ENCODE measurements at places on chromosomes 13 and 19.
A peak's percentile ranks its signal among the peaks of the same experiment; 100 is the strongest.

GRCh38 chr19:10895363-10895762 lies 24.0 kb downstream of the CARM1 start:
- peaks cover 76% of the 10 kb centered on the region for H3K4me1 ChIP-seq
- no peak overlapping the region for H3K4me3 ChIP-seq
- no peak for DNase-seq
- no peaks in the 10 kb centered on the region for H3K36me3 ChIP-seq

GRCh38 chr19:48190885-48191284 lies 20.4 kb downstream of the ZSWIM9 start:
- no peaks in the 10 kb centered on the region for H3K36me3 ChIP-seq
- H3K4me1 ChIP-seq, result no peaks in the 10 kb centered on the region
- DNase-seq, result no peak
- no peaks in the 10 kb centered on the region for H3K27me3 ChIP-seq

DNA sequence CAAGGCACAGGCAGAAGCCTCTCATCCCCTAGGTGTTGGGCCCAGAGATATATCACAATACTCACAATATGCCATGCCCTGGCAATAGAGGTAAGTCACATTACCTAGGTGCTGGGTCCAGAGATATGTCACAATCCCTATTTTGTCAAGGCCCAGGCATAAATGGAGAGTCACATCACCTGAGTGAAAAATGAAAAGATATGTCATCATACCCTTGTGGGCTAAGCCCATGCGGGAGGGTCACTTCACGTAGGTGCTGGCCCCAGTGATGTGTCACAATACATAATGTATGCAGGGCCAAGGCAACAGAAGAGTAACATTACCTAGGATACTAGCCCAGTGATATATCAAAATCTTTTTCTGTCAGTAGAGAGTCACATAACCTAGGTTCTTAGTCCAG lies 127.0 kb downstream of the ZNF675 start:
- H3K4me3 ChIP-seq, result no peak overlapping the region
- no peaks in the 10 kb centered on the region for H3K4me1 ChIP-seq
- DNase-seq, result no peak

DNA sequence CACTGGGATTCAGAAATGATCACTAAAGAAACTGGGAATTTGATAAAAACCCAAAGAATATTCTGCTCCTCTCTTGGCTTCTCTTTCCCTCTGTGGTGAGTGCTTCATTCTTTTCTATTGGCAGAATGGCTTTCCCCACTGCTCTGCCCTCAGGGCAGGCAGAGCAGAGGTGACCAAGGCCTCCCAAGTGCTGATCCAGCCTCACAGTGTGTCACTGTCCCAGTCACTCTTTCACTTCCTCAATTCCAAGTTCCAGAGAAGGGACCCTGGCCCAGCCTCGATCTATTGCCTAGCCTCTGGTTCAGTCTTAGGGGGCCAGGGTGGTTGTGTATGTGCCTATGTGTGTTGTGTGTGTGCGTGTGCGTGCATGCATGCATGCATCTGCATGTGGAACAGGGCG lies 180.6 kb upstream of the TMTC4 start:
- H3K4me3 ChIP-seq, result no peak overlapping the region
- no peaks in the 10 kb centered on the region for H3K27me3 ChIP-seq
- no peaks in the 10 kb centered on the region for H3K4me1 ChIP-seq
- DNase-seq, result no peak

DNA sequence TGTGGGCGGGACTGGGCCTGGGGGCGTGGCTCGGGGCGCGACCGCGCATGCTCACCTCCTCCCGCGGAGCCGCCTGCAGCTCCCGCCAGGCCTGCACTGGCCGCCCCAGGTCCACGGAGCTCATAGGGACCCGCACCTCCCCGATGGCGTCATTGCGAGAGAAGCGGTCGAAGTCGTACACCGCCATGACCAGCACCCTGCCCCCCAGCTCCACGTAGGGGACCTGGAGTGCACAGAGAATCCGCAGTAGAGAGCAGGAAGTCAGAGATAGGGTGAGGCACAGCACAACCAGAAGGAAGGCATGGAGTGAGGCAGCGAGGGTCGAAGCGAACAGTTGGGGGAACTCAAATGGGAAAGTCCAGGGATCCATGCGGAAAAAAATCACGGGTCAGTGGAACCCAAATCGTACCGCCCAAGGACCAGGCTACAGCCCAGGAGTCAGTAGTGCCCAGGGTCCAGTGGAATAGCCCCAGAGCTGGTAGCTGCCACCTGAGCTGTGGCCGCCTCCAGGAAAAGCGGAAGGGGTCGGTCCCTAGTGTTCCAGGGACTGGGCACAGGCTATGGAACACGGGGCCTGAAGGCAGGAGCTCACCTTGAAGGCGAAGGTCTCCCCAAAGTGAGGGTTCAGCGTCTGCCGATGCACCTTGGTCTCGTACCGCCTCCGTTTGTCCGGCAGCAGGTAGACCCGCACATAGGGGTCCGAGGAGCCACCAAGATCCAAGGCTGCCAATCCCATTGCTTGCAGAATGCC lies 4.8 kb downstream of the SYT5 start:
- H3K27me3 ChIP-seq, result peaks cover 23% of the 10 kb centered on the region
- no peak overlapping the region for H3K4me3 ChIP-seq
- no peak overlapping the region for H3K27ac ChIP-seq

GRCh38 chr13:30810261-30810701 lies 74.9 kb downstream of the ALOX5AP start:
- no peak for DNase-seq
- peaks cover 13% of the 10 kb centered on the region for H3K4me1 ChIP-seq
- no peak overlapping the region for H3K4me3 ChIP-seq

DNA sequence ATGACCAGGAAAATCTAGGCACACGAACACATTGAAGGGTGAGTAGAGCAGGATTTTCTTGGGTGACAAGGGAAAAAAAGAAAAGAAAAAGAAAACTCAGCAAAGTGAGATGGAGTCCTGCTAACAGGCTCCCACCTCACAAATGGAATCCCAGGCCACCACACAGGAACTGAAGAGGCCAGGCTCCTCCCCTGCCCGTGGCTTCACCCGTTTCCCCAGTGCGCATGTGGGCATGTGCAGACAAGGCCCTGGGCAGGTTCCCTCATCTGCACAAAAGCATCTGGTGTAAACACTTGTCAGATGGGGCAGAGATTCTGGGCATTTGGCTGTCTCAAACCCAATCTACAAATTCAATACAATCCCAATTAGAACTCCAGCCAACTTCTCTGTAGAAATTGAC lies 24.5 kb downstream of the CFAP97D2 start:
- no peak overlapping the region for H3K4me3 ChIP-seq
- DNase-seq, result no peak
- no peak overlapping the region for H3K27ac ChIP-seq

DNA sequence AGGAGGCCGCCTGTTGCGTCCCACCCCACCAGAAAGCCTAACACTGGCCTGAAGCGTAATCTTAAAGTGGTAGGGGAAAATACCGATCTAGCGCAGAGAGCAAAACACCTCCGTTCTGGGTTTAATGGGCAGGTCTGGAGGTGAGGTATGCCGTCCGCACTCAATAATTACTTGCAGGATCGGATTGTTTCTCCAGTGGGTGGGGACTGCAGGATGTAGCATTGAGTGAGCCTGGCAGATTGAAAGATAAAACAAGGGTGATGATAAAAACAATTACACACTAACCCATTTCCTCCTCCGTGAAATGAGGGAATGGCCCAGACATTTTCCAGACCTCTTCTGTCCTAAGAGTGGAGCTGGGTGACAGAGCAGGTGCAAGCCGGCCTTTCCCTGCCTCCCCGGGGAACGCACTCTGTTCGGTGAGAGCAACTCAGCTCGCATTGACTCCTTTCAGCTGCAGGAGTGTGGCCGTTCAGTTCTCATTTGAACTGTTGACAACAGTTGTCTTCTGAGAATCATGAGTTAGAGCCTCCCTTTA lies 110.2 kb upstream of the DOCK9 start:
- DNase-seq, result no peak
- no peaks in the 10 kb centered on the region for H3K27me3 ChIP-seq
- H3K4me3 ChIP-seq, result peak overlapping the region; percentile 91
- no peaks in the 10 kb centered on the region for H3K36me3 ChIP-seq

DNA sequence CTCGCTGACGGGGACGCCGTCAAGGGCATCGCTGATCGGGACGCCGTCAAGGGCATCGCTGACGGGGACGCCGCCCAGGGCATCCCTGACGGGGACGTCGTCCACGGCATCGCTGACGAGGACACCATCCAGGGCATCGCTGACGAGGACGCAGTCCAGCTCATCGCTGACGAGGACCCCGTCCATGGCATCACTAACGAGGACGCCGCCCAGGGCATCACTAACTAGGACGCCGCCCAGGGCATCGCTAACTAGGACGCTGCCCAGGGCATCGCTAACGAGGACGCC lies 945.2 kb downstream of the TUBA3C start:
- DNase-seq, result no peak
- H3K36me3 ChIP-seq, result no peaks in the 10 kb centered on the region
- no peak overlapping the region for H3K27ac ChIP-seq
- no peak overlapping the region for H3K4me3 ChIP-seq

- H3K4me3 ChIP-seq, result no peak overlapping the region
- H3K27me3 ChIP-seq, result no peaks in the 10 kb centered on the region
- H3K4me1 ChIP-seq, result no peaks in the 10 kb centered on the region
- DNase-seq, result no peak
- H3K27ac ChIP-seq, result no peak overlapping the region
- H3K36me3 ChIP-seq, result no peaks in the 10 kb centered on the region
Measured at GRCh38 chr13:28557725-28558520, 63.0 kb upstream of the FLT1 start.

GRCh38 chr13:106322628-106323027 lies 212.8 kb downstream of the EFNB2 start:
- H3K4me3 ChIP-seq, result no peak overlapping the region
- no peaks in the 10 kb centered on the region for H3K36me3 ChIP-seq
- H3K27me3 ChIP-seq, result no peaks in the 10 kb centered on the region
- no peak for DNase-seq
- H3K27ac ChIP-seq, result no peak overlapping the region
- no peaks in the 10 kb centered on the region for H3K4me1 ChIP-seq

GRCh38 chr13:99960663-99961311 lies 10.8 kb downstream of the ZIC5 start:
- H3K36me3 ChIP-seq, result no peaks in the 10 kb centered on the region
- DNase-seq, result no peak
- no peak overlapping the region for H3K27ac ChIP-seq
- peaks cover 25% of the 10 kb centered on the region for H3K27me3 ChIP-seq
- H3K4me1 ChIP-seq, result peaks cover 27% of the 10 kb centered on the region

DNA sequence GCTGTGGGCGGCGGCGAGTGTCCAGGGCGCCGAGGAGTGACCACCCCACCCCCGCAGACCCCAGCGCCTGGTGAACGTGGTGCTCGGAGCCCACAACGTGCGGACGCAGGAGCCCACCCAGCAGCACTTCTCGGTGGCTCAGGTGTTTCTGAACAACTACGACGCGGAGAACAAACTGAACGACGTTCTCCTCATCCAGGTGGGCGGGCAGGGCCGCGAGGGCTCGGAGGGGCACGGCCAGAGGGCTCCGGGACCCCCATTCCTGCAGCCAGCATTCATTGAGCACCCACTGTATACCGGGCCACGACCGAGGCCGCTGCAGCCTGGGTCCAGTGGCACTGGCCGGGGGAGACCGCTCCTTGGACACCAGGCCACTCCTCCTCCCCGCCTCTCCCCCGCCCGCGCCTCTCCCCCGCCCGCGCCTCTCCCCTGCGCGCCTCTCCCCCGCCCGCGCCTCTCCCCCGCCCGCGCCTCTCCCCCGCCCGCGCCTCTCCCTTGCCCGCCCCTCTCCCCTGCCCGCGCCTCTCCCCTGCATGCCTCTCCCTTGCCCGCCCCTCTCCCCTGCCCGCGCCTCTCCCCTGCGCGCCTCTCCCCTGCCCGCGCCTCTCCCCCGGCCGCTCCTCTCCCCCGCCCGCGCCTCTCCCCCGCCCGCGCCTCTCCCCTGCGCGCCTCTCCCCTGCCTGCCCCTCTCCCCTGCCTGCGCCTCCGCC lies 3.2 kb downstream of the PRTN3 start:
- peak overlapping the region; percentile 28 for H3K4me3 ChIP-seq
- no peaks in the 10 kb centered on the region for H3K36me3 ChIP-seq
- peaks cover 32% of the 10 kb centered on the region for H3K4me1 ChIP-seq
- H3K27ac ChIP-seq, result no peak overlapping the region

GRCh38 chr13:80363890-80364503 lies 23.1 kb upstream of the SPRY2 start:
- H3K27ac ChIP-seq, result no peak overlapping the region
- no peak for DNase-seq
- H3K27me3 ChIP-seq, result no peaks in the 10 kb centered on the region
- H3K4me3 ChIP-seq, result no peak overlapping the region

DNA sequence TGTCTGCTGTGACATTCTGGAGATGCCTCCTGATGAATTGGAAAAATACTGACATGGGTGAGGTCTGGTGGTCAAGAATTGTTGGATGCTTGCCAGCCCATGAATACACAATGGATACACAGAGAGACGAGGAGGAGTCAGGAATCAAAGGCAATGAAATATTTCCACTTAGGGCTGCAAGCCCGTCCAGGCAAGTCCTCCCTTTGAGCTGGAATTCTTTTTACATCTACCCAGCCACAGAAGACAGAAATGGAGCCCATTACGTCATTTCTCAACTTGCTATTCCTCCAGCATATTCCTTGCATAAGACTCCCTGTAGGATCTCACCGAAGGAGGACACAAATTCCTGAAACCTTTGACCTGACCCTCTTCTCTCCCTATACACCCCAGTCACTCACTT lies 15.7 kb upstream of the IGFL4 start:
- no peaks in the 10 kb centered on the region for H3K36me3 ChIP-seq
- no peak overlapping the region for H3K4me3 ChIP-seq
- H3K4me1 ChIP-seq, result no peaks in the 10 kb centered on the region
- no peaks in the 10 kb centered on the region for H3K27me3 ChIP-seq
- DNase-seq, result no peak

GRCh38 chr13:24264976-24265375 lies 44.4 kb upstream of the C1QTNF9 start:
- H3K4me1 ChIP-seq, result peaks cover 8% of the 10 kb centered on the region
- H3K27ac ChIP-seq, result no peak overlapping the region
- no peak for DNase-seq
- H3K27me3 ChIP-seq, result no peaks in the 10 kb centered on the region
- H3K36me3 ChIP-seq, result no peaks in the 10 kb centered on the region
- no peak overlapping the region for H3K4me3 ChIP-seq

GRCh38 chr13:27962982-27963381 lies 6.1 kb downstream of the CDX2 start:
- no peak overlapping the region for H3K4me3 ChIP-seq
- peaks cover 3% of the 10 kb centered on the region for H3K27me3 ChIP-seq
- H3K27ac ChIP-seq, result no peak overlapping the region
- peaks cover 26% of the 10 kb centered on the region for H3K4me1 ChIP-seq
- DNase-seq, result no peak

DNA sequence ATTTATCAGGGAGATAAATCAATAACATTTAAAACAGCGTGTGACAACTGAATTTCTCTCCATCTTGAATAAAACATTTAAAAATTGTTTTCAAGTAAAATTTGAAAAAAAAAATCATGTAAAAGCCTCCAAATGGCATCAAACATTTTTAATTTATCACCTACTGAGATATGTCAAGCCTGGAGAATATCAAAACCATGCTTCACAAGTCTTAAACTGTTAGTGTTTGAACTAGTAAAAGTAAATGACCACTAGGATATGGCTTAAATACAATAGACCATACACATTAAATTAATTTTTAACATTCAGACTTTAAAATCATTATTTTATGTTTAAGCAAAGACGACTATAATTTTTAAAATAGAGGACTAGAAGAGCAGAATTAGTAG lies 281.9 kb downstream of the DCLK1 start:
- H3K36me3 ChIP-seq, result no peaks in the 10 kb centered on the region
- H3K27me3 ChIP-seq, result no peaks in the 10 kb centered on the region
- H3K4me1 ChIP-seq, result peaks cover 12% of the 10 kb centered on the region
- no peak overlapping the region for H3K27ac ChIP-seq
